ENCODE measurements at places on chromosomes 1 and 21. TPM values are rescaled to one million over a fixed set of nuclear protein-coding genes. Genes with fewer than 3 reads are reported as not detected.

The SPATA21 gene
- 0.07 TPM for total RNA-seq

The PDPN gene
- not detected for total RNA-seq

GRCh38 chr1:71561206-71561605 lies 480.4 kb upstream of the ZRANB2 start:
- H3K4me1 ChIP-seq = peaks cover 73% of the 10 kb centered on the region
- DNase-seq = no peak
- H3K27ac ChIP-seq = peak overlapping the region; percentile 81
- no peaks in the 10 kb centered on the region for H3K27me3 ChIP-seq
- H3K4me3 ChIP-seq = peak overlapping the region; percentile 78
- H3K36me3 ChIP-seq = no peaks in the 10 kb centered on the region

DNA sequence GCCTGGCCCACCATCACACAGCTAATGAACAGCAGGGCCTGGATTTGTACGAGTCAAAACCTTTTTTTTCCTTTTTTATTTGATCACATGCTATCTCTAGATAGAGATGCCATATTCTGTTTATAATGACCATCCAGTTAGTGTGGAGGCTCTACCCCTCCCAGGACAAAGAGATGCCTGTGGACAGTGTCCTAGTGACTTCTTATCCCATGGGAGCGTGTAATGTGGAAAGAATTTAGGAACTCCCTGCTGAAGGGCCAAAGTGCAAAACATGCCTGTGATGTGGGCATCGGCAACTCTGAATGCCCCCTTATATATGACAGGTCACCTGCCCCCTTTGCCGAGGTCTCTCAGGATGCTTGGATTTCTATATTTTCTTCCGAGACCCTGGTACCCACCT lies 292.2 kb downstream of the RRAGC start:
- H3K36me3 ChIP-seq = no peaks in the 10 kb centered on the region
- peaks cover 14% of the 10 kb centered on the region for H3K27me3 ChIP-seq
- H3K4me1 ChIP-seq = no peaks in the 10 kb centered on the region
- no peak for DNase-seq
- no peak overlapping the region for H3K27ac ChIP-seq

All from HFFc6 (cell line).